ENCODE measurements at places on chromosomes 1 and 21. TPM values are rescaled to one million over a fixed set of nuclear protein-coding genes. Genes with fewer than 3 reads are reported as not detected.

The LCE1F gene
- not detected for total RNA-seq

The SAMD13 gene
- total RNA-seq: 3.0 TPM

The GPA33 gene
- 0.12 TPM for total RNA-seq

The FH gene
- 67.3 TPM for total RNA-seq

The TIAM1 gene
- total RNA-seq: 15.1 TPM

The SMIM1 gene
- total RNA-seq: 12.1 TPM

The LACTBL1 gene
- total RNA-seq: not detected

The TNNT2 gene
- 7.4 TPM for total RNA-seq

The GRIK3 gene
- 2.2 TPM for total RNA-seq

The ALX3 gene
- not detected for total RNA-seq

The NTMT2 gene
- total RNA-seq: not detected

The EDARADD gene
- 4.6 TPM for total RNA-seq

The C2CD4D gene
- 0.12 TPM for total RNA-seq

The S100A16 gene
- 78.6 TPM for total RNA-seq

The HTR6 gene
- 0.47 TPM for total RNA-seq

The LCE1A gene
- total RNA-seq: not detected

The HFM1 gene
- 9.0 TPM for total RNA-seq

The CD34 gene
- 43.6 TPM for total RNA-seq
